ENCODE measurements at places on chromosomes 16 and 17. TPM values are rescaled to one million over a fixed set of nuclear protein-coding genes. Genes with fewer than 3 reads are reported as not detected.

DNA sequence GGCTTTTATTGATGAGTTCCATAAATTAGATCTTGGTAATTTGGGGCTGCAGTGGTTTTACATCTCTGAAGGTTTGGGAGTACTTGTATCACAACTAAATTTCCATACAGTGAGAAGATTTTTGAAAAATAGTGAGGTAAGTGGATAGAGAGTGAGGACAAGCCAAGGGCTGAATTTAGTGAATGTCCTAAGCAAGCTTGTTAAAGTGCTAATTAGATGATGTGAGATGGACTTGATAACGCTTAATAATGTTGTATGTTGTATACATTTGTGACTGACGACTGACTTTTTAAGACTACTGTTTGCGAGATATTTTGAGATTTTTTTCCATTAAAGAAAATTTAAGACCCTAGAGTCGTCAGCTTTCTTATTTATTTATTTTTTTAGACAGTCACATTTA, 3.9 kb downstream of the NFATC3 start:
- DNase-seq = no peak

- DNase-seq = peak; percentile 56
Observed at GRCh38 chr17:64084086-64084939, 45.6 kb downstream of the ERN1 start.

The GRB7 gene
- total RNA-seq = under 0.01 TPM

DNA sequence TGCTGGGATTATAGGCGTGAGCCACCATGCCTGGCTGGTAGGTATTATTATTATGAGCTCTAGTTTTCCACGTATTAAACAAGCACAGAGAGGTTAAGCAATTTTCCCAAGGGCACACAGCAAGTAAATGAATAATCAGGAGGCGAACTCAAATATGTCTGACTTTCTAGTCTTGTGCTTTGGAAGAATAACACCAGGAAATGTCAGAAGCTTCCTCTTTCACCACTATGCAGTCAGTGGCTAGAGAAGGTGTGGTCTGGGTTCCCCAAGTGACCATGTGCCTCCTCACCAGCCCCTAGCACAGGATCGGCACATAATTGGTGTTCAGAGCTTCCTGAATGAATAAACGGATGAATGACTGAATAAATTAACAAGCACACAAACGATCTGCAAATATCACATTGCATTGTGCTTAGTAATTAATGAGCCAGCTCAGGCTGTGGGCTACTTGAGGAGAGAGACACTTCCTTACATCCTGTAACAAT, 21.6 kb upstream of the SCNN1B start:
- DNase-seq = peak; percentile 38

The TBC1D28 gene
- total RNA-seq = not detected

GRCh38 chr17:77288115-77288619, 147.4 kb downstream of the SEC14L1 start:
- no peak for DNase-seq

DNA sequence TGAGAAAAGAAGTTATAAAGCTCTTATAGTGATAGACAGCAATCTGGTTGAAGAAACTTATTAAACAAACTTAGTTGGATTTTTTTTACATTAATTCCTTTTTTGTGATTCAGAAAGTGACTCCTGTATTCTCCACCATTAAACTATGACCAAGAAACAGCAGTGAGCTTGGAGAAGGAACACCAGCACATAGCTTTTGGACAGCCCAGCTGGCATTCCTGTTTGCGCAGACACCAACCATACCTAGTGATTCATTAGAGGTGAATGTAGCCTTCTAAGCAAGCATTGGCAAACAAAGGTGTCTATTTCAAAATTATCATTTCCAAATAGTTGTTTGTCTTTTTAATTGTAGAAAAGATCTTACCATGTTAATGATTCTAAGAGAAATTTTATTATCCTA, 94.4 kb downstream of the STXBP4 start:
- peak; percentile 82 for DNase-seq

The SCIMP gene
- total RNA-seq = not detected

The NPB gene
- total RNA-seq = 0.51 TPM

The TTYH2 gene
- total RNA-seq = 0.77 TPM

DNA sequence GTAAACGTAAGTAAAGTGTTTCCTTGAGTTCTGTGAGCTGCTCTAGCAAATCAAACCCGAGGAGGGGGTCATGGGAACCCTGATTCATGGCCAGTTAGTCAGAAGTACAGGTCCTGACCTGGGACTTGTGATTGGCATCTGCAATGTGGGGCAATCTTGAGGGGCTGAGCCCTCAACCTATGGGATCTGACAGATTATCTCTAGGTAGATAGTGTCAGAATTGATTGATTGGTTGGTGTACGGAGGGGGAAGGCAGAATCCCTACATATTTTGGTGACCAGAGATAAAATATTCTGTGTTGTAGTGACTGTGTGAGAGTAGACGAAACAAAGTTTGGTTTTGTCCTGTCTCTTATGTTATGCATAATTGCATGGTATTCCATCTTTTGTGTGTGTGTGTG, 100.5 kb upstream of the NETO2 start:
- DNase-seq = no peak

DNA sequence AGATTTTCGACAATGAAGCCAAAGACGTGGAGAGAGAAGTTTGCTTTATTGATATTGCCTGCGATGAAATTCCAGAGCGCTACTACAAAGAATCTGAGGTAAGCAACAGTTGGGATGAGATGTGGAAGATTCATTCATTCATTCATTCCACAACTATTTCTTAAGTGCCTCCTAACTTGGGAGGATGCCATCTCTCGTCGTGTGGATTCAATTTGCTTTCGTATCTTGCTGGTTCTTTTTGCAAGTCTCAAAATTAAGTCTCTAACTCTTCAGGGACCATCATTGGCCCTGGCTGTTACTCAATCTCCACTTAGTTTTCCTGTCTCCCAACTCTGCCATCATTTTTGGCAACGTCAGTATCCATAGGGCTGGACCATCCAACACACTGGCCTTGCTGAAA, 85.6 kb upstream of the NOL11 start:
- no peak for DNase-seq

The CCL18 gene
- not detected for total RNA-seq

The COIL gene
- total RNA-seq = 11.8 TPM

The TEKT5 gene
- total RNA-seq = 0.26 TPM

DNA sequence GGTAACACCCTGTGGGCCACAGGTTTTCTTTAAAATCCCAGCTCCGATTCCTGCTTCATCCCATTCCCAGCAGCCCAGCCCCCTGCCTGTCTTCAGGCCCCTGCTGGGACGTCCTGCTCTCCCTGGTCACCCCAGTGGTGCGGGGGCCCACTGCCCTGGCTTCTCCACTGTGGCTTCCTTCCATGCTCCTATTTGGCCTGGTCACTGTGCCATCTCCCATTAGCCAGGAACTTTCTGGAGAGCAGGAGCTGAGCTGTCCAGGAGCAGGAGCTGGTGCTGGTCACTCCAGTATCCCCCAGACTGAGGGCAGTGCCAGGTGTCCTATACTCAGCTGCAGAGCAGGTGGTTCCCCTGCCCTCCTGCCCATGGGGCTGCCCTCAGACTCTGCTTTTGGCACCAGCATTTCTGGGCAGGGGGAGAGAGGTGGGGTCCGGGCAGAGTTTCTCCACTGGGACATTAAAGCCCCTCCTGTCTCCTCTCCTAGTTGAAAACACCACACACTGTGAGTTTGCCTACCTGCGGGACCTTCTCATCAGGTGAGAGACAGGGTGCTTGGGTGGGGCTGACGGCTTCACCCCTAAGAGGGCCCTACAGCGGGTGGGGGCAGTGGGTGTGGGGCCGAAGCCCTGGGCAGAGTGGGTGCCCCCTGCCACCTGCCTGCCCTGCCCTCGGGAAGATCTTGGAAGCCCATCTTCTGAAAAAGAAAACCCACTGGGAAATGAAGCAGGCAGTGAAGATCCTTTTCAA, 356.2 kb downstream of the SEC14L1 start:
- no peak for DNase-seq

- DNase-seq = no peak
Observed at GRCh38 chr16:53504665-53505064, 1.7 kb upstream of the AKTIP start.

The SKAP1 gene
- not detected for total RNA-seq

The HOXB7 gene
- 6.4 TPM for total RNA-seq

GRCh38 chr16:23359092-23359760, 57.1 kb downstream of the SCNN1B start:
- DNase-seq = no peak

- peak; percentile 73 for DNase-seq
Observed at GRCh38 chr17:32206861-32207260, 58.8 kb upstream of the RHBDL3 start.

DNA sequence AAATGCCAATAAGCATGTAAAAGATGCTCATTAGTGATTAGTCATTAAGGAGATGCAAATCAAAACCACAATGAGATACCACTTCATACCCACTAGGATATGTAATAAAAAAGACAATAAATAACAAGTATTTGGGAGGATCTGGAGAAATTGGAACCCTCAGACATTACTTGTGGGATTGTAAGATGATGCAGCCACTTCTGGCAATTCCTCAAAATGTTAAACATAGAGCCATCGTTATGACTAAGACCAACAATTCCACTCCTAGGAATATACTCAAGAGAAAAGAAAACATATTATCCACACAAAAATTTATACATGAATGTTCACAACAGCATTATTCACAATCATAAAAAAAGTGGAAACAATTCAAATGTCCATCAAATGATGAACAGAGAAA, 336.2 kb upstream of the PMFBP1 start:
- DNase-seq = peak; percentile 64

GRCh38 chr16:47523342-47524006, 62.3 kb downstream of the PHKB start:
- DNase-seq = no peak

GRCh38 chr17:59830846-59831486, 61.8 kb downstream of the TUBD1 start:
- DNase-seq = peak; percentile 15

DNA sequence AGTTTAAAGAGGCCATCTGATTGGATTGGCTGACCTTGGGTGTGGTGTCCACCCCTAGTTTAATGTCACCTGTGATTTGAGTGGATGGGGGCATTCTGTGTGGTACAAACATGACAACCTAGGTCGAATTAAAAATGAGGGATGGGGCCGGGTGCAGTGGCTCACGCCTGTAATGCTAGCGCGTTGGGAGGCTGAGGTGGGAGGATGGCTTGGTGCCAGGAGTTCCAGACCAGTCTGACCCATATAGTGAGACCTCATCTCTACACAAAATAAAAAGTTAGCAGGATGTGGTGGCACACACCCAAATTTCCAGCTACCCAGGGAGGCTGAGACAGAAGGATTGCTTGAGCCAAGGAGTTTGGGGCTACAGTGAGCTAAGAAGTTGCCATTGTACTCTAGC, 14.4 kb downstream of the CNTROB start:
- no peak for DNase-seq

DNA sequence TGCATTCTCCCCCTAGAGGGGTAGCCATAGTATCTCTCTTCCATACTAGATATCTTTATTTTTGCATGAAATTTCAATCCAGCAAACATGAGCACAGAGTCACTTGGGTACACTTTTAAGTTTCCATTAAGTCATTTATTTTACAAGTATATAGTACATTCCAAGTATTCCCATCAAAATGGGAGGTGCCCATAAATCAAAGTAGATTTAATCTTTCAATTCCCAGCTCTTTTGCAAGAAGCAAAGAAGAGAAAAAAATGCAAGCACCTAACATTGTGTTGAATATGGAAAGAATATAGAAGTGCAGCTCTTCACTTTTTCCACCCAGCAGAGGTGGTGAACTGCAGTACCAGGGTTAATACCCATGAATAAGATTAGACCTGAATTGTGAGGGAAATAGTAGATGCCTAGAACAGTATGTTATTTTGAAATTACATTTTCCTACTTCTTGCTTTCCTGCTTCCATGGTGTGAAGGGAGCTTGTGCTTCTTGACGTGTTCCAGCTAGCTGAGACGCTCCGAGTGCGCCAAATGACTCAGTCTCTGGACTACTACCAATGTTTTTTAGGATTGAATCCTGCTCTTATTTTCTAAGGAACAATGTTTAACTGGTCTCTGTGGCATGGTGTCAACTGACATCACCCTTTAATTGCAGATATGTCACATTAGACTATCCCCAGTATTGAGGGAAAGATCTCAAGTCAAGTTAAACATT, 151.1 kb upstream of the MAF start:
- peak; percentile 40 for DNase-seq

DNA sequence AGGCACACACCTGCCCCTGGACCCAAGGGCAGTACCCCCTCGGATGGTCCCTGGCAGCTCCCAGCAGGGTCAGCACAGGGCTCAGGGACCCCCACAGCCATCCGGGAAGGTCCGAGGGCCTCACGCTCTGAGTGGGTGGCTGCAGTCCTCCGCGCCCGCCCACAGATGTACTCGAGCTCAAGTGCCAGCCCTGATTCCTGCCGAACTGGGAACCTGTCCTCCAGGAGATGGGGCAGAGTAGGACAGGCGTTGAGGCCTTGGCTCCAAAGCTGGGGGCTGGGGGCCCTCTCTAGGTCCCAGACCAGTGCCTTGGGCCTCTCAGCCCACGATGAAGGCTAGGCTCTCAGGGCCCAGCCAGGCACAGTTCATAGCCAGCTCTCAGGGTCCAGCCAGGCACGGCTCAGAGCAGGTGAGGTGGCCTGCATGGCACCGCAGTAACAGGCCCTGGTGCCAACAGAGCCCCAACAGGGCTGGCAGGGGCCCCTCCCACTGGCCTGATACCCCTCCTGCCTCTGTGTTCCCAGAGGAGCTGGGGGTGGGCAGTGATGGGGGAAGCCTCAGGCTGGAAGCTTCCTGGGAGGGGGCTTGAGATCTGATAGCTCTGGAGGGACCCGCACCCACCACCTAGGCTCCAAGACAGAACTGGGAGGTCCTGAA, 35.5 kb upstream of the PVALEF start:
- DNase-seq = no peak

The STH gene
- total RNA-seq = not detected

GRCh38 chr17:58051468-58051867, 31.8 kb upstream of the DYNLL2 start:
- no peak for DNase-seq

DNA sequence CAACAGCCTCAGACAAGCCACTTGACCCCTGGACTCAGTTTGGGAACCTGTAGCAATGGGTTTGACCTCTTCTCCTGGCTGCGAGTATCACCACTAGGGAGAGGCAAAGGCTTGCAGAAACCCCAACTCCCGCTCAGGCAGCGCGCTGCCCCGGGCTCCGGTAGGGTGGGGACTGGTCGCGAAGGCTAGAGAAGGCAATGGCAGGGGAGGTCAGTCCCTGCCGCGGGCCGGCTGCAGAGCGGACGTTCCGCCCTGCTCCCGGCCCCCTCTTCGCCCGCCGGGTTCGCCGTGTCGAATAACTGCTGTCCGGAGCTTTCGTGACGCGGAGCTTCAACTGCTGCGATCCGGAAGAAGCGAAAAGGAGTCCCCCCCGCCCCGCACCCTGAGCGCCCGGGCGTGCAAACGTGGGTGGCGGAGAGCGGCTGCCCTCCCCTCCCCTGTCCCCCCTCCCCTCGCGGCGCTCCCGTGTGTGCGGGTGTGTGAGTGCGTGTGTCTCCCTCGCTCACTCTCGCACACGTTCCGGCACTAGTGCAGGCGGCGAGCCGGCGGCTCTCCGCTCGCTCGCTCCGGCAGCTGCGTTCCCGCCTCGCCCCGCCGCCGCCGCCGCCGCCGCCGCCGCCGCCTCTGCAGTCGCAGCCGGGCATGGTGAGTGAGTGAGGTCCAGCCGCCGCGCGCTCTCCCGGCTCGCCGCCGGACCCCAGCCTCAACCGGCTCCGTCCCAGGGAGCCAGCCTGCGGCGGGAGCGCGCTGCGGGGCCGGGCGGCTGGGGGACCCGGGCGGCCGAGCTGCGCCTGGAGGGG, 772 bp upstream of the SHISA6 start:
- no peak for DNase-seq

Data from fibroblast of lung (primary cell).